Osteocyte (in vitro differentiated cells): ENCODE measurements at places on chromosomes 3 and 15. TPM values are rescaled to one million over a fixed set of nuclear protein-coding genes. Genes with fewer than 3 reads are reported as not detected.

Gene DLL4
- 0.39 and 0.54 TPM in 2 replicates for total RNA-seq

Gene RTP4
- 0.21 TPM in 1 of 2 replicates, not detected in the other for total RNA-seq

Gene CDAN1
- 15.6 and 24.0 TPM in 2 replicates for total RNA-seq

Gene LRRN1
- total RNA-seq: 0.99 and 1.2 TPM in 2 replicates

Gene ERICH6
- 0.83 TPM in 1 of 2 replicates, not detected in the other for total RNA-seq

Gene GOLGA8K
- 0.75 and 1.7 TPM in 2 replicates for total RNA-seq

Gene ROBO1
- total RNA-seq: 73.8 and 79.6 TPM in 2 replicates

Gene HES1
- 41.0 and 51.6 TPM in 2 replicates for total RNA-seq

Gene HGD
- 0.27 and 0.44 TPM in 2 replicates for total RNA-seq

Gene FXR1
- 155 and 158 TPM in 2 replicates for total RNA-seq

DNA sequence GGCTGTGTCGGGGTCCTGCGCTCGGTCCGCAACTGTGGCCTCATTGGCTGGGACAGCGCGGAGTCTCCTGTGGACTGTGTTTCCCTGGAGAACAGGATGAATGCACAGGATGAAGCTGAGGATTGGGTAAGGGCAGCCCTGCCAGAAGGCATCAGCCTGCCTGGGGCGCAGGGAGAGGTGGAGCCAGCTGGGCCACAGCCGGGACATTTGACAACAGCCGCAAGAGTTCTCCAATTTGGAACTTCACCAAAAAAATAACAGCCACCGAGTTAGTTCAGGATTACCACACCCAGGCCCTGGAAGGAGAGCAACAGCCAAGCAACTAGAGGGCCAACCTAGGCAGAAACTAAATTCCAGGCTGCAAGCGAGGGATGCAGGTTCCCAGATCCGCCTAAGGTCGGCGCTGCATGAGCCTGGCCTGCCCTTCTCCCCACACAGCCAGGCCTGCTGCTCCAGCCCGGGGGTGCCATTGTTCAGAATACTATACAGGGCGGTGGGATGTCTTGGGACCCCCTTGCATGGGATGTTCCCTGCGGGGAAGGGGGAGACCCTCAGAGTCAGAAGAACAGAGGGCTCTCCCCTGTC, 229.3 kb downstream of the OCA2 start:
- H3K4me1 ChIP-seq: no peaks in the 10 kb centered on the region
- H3K4me3 ChIP-seq: no peak overlapping the region
- H3K27ac ChIP-seq: no peak overlapping the region
- peak; percentile 72 for DNase-seq

GRCh38 chr3:182414586-182414985, 378.7 kb upstream of the ATP11B start:
- H3K36me3 ChIP-seq: no peaks in the 10 kb centered on the region
- no peak for DNase-seq
- H3K4me1 ChIP-seq: peaks cover 10% of the 10 kb centered on the region
- H3K4me3 ChIP-seq: no peak overlapping the region
- H3K27me3 ChIP-seq: peaks cover 31% of the 10 kb centered on the region

DNA sequence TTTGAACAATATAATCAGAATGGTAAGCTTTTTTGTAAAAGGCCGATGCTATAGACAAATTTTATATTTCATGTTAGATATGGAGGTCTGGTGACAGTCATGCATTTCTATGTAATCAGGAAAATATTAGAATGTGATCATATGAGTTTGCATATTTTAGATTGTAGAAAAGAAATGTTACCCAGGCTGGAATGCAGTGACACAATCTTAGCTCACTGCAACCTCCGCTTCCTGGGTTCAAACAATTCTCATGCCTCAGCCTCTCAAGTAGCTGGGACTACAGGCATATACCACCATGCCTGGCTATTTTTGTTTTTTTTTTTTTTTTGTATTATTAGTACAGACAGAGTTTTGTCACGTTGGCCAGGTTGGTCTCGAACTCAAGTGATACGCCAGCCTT, 152.0 kb downstream of the LMLN start:
- H3K4me3 ChIP-seq: no peak overlapping the region
- peaks cover 8% of the 10 kb centered on the region for H3K4me1 ChIP-seq
- H3K27me3 ChIP-seq: peaks cover 74% of the 10 kb centered on the region
- H3K36me3 ChIP-seq: no peaks in the 10 kb centered on the region
- DNase-seq: no peak

DNA sequence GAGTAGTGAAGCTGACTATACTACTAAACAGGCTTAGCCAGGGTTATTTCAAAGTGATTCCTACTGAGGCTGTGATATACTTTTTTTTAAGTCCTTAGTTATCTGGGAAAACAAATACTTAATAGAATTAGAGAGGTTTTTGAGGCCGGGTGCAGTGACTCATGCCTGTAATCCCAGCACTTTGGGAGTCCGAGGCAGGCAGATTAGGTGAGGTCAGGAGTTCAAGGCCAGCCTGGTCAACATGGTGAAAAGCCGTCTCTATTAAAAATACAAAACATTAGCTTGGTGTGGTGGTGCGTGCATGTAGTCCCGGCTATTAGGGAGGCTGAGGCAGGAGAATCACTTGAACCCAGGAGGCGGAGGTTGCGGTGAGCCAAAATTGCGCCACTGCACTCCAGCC, 34.2 kb downstream of the PRTG start:
- DNase-seq: no peak
- no peak overlapping the region for H3K4me3 ChIP-seq
- H3K27ac ChIP-seq: no peak overlapping the region
- peaks cover 2% of the 10 kb centered on the region for H3K4me1 ChIP-seq
- no peaks in the 10 kb centered on the region for H3K36me3 ChIP-seq
- H3K27me3 ChIP-seq: no peaks in the 10 kb centered on the region

GRCh38 chr3:149493315-149494021, 19.0 kb downstream of the TM4SF4 start:
- H3K4me1 ChIP-seq: peaks cover 10% of the 10 kb centered on the region
- H3K27ac ChIP-seq: no peak overlapping the region
- H3K4me3 ChIP-seq: no peak overlapping the region
- no peak for DNase-seq
- no peaks in the 10 kb centered on the region for H3K27me3 ChIP-seq

GRCh38 chr3:69747511-69748258, 8.4 kb downstream of the MITF start:
- no peaks in the 10 kb centered on the region for H3K36me3 ChIP-seq
- peaks cover 39% of the 10 kb centered on the region for H3K4me1 ChIP-seq
- H3K27ac ChIP-seq: peak overlapping the region; percentile 77
- DNase-seq: no peak
- H3K4me3 ChIP-seq: no peak overlapping the region

- no peaks in the 10 kb centered on the region for H3K4me1 ChIP-seq
- no peaks in the 10 kb centered on the region for H3K36me3 ChIP-seq
- no peak overlapping the region for H3K27ac ChIP-seq
- H3K4me3 ChIP-seq: no peak overlapping the region
Measured at GRCh38 chr3:109819734-109820133, 482.4 kb upstream of the DPPA4 start.

DNA sequence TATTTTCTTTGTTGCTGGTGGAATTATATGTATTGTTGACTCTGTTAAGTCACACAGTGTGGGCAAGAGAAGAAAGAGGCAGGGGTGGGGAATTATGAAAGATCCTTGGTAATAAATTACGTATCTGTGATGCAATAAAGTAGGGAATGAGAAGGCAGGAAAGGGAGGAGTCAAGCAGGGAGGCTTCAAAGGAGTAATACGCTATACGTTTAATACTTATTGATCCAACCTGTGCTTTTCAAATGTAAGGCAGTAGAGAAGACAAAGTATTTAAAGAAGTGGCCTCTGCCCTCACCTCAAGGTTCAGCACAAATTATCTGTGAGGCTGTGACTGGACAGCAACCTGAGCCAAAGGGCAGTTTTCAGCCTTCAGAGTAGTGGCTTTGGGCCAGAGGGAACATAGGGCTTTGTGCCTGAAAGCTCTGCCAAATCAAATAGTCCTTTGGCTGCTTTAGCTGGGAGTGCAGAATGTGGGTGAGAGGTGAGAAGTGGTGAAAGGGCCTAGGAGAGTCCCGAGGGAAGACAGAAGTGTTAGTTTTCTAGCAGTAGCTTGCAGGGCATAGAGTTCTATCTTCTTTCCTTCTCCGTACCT, 1.2 kb upstream of the PLIN1 start:
- no peak overlapping the region for H3K4me3 ChIP-seq
- DNase-seq: no peak
- peaks cover 18% of the 10 kb centered on the region for H3K36me3 ChIP-seq
- H3K27ac ChIP-seq: no peak overlapping the region

GRCh38 chr3:54660714-54661132, 267.1 kb downstream of the LRTM1 start:
- H3K36me3 ChIP-seq: no peaks in the 10 kb centered on the region
- no peak overlapping the region for H3K27ac ChIP-seq
- H3K4me3 ChIP-seq: no peak overlapping the region
- no peak for DNase-seq
- no peaks in the 10 kb centered on the region for H3K27me3 ChIP-seq
- no peaks in the 10 kb centered on the region for H3K4me1 ChIP-seq

DNA sequence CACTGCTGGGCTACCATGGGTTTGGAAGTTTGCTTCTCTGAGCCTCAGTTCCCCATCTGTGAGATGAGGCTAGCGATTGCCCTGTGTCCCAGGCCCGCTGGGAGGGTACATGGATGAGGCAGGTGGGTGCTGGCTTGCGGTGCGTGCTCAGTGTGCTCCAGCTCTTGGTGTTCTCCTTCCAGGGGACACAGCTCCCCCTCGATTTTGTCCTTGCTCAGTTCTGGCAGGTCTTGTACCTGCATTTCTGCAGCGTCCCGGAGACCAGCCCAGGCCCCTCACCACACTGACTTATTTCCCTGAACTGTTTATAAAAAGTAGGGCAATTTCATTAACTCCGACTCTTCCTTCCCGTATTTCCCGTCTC, 95.4 kb downstream of the TBC1D2B start:
- H3K36me3 ChIP-seq: no peaks in the 10 kb centered on the region
- DNase-seq: no peak
- peaks cover 9% of the 10 kb centered on the region for H3K4me1 ChIP-seq
- H3K4me3 ChIP-seq: no peak overlapping the region
- H3K27ac ChIP-seq: no peak overlapping the region
- H3K27me3 ChIP-seq: no peaks in the 10 kb centered on the region

DNA sequence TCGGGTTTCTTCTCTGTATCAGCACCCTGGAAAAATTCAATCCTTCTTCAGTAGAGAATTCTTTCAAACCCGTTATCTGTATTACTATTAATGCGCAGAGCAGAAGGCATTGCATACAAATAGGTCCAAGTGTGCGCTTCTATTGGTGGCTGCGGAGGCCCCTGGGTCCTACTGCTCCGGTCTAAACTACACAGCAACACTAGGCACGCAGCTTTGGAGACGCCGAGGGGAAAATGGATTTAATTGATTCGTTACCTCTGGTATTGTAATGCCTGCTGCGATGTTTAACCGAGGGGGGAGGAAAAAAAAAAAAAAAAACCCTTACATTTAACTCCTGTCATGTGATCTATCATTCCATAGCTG, at the start of gene ROBO1:
Gene ROBO1, minus strand, starts transcription at position 94 of the 363 bp plus-strand sequence.
- DNase-seq: no peak
- no peak within 1 kb of the TSS for H3K4me3 ChIP-seq
- no peak within 1 kb of the TSS for H3K27ac ChIP-seq
- H3K27me3 ChIP-seq: peaks cover 28% of the 10 kb centered on the region
- H3K4me1 ChIP-seq: peaks cover 5% of the 10 kb centered on the region
- no peaks in the 10 kb centered on the region for H3K36me3 ChIP-seq

- H3K4me3 ChIP-seq: no peak overlapping the region
- no peak overlapping the region for H3K27ac ChIP-seq
- H3K36me3 ChIP-seq: no peaks in the 10 kb centered on the region
- peaks cover 6% of the 10 kb centered on the region for H3K4me1 ChIP-seq
- DNase-seq: no peak
Measured at GRCh38 chr3:35659768-35660167, 20.4 kb downstream of the ARPP21 start.

- H3K4me3 ChIP-seq: no peak overlapping the region
- no peak for DNase-seq
- no peaks in the 10 kb centered on the region for H3K27me3 ChIP-seq
- H3K27ac ChIP-seq: no peak overlapping the region
- no peaks in the 10 kb centered on the region for H3K36me3 ChIP-seq
Measured at GRCh38 chr3:161905520-161906132, 409.0 kb downstream of the OTOL1 start.

DNA sequence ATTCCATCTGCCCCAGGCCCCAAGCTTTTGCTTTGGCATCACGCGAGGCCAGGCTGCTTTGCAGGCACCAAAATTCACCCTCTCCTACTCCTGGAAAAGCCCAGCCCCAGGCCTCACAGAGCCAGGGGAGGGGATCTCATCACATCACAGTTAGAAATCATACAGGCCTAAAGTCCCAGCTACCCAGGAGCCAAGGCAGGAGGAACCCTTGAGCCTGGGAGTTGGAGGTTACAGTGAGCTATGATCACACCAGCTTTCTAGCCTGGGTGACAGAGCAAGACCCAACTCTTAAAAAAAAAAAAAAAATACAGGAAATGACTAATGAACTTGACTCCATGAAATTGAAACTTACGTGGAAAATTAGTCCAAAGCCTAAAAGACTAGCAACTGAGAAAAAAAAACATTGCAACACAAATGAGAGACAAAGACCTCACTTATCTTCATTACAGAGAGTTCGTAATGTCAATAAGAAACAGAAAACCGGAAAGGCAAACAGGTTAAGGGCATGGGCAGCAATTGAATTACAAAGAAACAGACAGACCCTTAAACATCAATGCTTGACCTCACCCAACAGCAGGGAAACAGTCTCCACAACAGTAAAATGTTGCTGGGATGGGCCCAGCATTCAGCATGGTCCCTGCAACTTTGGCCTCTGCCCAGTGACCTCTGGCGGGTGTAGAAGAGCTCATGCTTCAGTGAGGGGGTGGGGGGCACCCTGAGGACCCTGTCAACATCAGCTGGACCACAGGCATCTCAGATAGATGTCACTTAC, 151.5 kb downstream of the LRRK1 start:
- no peaks in the 10 kb centered on the region for H3K36me3 ChIP-seq
- peak overlapping the region; percentile 84 for H3K27ac ChIP-seq
- no peaks in the 10 kb centered on the region for H3K27me3 ChIP-seq
- DNase-seq: no peak

DNA sequence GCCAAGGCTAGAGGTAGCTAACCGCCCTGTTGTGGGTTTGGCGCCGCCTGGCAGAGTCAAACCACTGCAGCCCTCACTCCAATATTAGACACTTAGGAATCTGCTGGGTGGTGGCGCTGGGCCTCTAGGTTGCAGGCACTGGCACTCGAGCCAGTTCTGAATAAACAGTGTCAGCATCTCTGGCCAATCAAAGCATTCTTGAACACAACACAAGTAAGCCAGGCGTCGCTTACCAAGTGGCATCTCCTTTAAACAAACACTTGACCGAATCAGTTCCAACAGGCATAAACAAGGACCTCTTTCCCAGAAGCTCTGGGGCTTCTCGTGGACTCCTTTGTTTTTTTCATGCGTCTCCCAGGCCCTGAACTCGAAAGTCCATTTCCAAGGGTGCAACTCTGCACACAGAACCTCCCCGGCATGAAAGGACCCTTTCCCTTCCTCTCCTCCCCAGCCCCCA, 82.3 kb downstream of the LRIG1 start:
- H3K27ac ChIP-seq: no peak overlapping the region
- no peak for DNase-seq
- H3K27me3 ChIP-seq: no peaks in the 10 kb centered on the region
- no peak overlapping the region for H3K4me3 ChIP-seq
